Stimulated activated CD8-positive, alpha-beta memory T cell treated with anti-CD3 and anti-CD28 coated beads, Interleukin-4, amount 100 ng/mL, for 1 hour (primary cell): ENCODE measurements at places on chromosomes 1 and 21.

DNA sequence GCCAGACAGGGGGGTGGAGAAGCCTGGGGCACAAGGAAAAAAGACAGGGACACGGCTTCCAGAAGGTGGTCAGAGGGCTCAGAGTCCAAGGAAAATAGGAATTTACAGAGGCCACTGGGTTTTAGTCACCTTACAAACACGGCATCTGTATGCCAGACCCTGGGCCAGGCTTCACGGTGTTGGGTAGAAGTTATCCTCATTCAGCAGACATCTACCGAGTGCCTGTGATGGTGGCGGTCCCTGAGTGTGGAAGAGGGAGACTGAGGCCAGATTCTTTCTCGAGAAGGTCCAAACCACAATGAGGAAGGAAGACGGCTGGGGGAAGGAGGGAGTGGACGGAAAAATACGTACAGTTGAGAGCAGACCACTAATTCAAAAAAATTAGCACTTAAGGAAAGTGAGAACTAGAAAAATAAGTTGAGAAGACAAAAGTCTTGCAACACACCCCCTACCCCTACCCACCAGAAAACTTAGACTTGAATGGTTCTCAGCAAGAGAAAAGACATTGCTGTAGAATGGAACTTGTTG lies 864 bp upstream of the BTG2 start:
- no peak for DNase-seq

- no peak for DNase-seq
These were observed 267.5 kb upstream of the RAB4A start for GRCh38 chr1:229003233-229004031.

- DNase-seq = no peak
These were observed 28.2 kb upstream of the KLHDC7A start for GRCh38 chr1:18452550-18452949.

DNA sequence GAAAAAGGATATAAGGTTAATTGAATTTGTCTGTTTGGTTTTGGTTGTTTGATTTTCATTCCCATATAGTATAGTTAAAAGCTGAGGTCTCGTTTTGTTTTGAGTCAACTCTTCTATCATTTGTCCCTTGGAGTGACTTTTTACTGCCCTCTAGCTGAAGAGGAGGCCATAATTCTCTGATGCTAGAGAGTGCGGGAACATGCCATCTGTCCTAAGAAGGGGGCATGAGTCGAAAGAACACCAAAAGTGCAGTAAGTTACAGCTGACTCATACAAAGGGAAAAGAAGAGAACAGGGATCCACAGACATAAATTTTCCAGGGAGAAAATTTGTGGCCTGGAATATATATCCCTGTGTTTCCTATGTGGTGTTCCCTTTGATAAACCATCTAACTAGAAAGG lies 4.1 kb downstream of the KRTAP21-3 start:
- DNase-seq = no peak

DNA sequence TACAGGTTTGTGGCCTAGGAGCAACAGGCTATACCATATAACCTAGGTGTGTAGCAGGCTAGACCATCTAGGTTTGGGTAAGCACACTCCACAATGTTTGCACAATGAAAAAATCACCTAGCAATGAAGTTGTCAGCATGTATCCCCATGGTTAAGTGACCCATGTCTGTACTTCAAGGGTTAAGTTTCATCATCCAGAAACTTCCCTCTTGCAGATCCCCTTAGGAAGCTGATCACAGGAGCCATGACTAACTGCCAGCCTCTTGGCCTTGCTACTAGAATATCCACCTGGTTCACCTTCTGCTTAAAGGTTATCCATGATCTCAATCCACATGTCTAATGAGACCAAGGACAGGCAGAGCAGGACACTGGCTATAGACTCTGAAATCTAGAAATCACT lies 3.5 kb upstream of the UBXN10 start:
- DNase-seq = no peak

DNA sequence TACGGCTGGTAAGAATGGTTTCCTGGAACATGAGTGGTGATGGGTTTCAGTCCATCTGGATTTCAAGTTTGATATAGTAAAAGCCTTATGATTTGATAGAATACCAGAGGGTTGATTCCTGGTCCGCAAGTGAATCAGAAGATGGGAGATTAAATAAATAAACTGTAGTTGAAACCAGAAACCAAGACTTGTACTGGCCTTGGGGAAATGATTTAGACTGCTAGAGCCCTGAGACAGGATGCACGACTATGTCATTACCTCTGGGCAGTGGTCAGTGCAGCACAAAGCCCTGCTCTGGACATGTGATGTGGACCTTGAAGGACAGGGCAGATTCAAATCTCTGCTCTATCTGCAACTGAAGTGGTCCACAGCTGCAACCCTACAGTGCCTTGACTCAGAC lies 15.6 kb upstream of the FMOD start:
- DNase-seq = no peak

- no peak for DNase-seq
These were observed 24.8 kb upstream of the KCNE1 start for GRCh38 chr21:34536820-34537219.

- DNase-seq = no peak
These were observed 29.2 kb downstream of the VASH2 start for GRCh38 chr1:212979340-212980122.

- DNase-seq = no peak
These were observed 63.3 kb downstream of the PBX1 start for GRCh38 chr1:164622068-164622845.
